ENCODE measurements at places on chromosomes 5 and 9.

DNA sequence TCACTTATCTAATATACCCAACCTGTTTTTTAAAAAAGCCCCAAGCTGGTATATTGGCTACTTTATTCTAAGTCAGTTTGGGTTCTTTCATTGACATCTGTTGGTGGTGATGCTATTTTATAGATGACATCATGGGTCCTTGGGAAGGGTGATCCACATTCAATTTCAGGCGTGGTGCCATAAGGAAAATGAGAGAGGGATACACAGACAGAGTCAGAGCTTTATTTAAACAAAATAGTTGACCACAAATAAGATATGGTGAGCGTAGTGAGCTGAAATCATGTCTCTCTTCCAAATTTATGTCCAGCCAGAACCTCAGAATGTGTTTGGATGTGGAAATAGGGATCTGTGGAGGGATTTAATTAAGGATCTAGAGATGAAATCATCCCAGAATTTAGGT lies 302.4 kb downstream of the MAT2B start:
- H3K27me3 ChIP-seq, result no peaks in the 10 kb centered on the region
- no peak for DNase-seq

- H3K36me3 ChIP-seq, result no peaks in the 10 kb centered on the region
- H3K27me3 ChIP-seq, result no peaks in the 10 kb centered on the region
- no peak overlapping the region for H3K4me3 ChIP-seq
- no peak for DNase-seq
- no peak overlapping the region for H3K27ac ChIP-seq
Measured at GRCh38 chr9:35168963-35169362, 7.2 kb downstream of the UNC13B start.

GRCh38 chr5:10424124-10424731 lies 17.5 kb upstream of the ROPN1L start:
- no peaks in the 10 kb centered on the region for H3K27me3 ChIP-seq
- DNase-seq, result peak; percentile 53
- no peak overlapping the region for H3K27ac ChIP-seq
- H3K4me3 ChIP-seq, result no peak overlapping the region

DNA sequence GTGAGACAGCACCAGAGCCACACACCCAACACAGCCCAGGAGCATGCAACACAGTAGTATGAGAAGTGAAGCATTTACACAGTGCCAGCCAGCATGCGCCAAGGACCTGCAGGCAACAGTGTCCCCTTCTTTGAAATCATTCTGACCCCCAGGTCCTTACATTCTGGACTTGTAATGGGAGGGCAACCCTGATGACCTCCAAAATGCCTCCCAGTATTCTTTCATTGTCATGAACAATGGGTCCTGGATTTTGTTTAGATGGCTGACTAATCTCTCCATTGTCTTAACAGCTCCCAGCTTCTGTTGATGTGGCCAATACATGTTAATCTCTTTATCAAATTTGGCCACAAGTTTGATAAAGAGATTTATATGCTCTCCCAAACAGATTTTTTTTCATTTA lies 417.1 kb downstream of the DMRTA1 start:
- DNase-seq, result no peak
- no peaks in the 10 kb centered on the region for H3K36me3 ChIP-seq
- no peaks in the 10 kb centered on the region for H3K27me3 ChIP-seq

- H3K27me3 ChIP-seq, result no peaks in the 10 kb centered on the region
- no peak for DNase-seq
- peaks cover 99% of the 10 kb centered on the region for H3K36me3 ChIP-seq
- no peak overlapping the region for H3K4me3 ChIP-seq
- H3K4me1 ChIP-seq, result no peaks in the 10 kb centered on the region
- no peak overlapping the region for H3K27ac ChIP-seq
Measured at GRCh38 chr5:151038801-151039238, 18.4 kb downstream of the GPX3 start.

GRCh38 chr5:163941079-163941478 lies 435.7 kb downstream of the MAT2B start:
- no peak for DNase-seq
- H3K4me3 ChIP-seq, result no peak overlapping the region
- H3K4me1 ChIP-seq, result peaks cover 16% of the 10 kb centered on the region
- H3K27me3 ChIP-seq, result no peaks in the 10 kb centered on the region

GRCh38 chr9:98568909-98569469 lies 139.7 kb downstream of the GABBR2 start:
- H3K4me1 ChIP-seq, result no peaks in the 10 kb centered on the region
- no peak overlapping the region for H3K27ac ChIP-seq
- no peak for DNase-seq
- H3K27me3 ChIP-seq, result no peaks in the 10 kb centered on the region

DNA sequence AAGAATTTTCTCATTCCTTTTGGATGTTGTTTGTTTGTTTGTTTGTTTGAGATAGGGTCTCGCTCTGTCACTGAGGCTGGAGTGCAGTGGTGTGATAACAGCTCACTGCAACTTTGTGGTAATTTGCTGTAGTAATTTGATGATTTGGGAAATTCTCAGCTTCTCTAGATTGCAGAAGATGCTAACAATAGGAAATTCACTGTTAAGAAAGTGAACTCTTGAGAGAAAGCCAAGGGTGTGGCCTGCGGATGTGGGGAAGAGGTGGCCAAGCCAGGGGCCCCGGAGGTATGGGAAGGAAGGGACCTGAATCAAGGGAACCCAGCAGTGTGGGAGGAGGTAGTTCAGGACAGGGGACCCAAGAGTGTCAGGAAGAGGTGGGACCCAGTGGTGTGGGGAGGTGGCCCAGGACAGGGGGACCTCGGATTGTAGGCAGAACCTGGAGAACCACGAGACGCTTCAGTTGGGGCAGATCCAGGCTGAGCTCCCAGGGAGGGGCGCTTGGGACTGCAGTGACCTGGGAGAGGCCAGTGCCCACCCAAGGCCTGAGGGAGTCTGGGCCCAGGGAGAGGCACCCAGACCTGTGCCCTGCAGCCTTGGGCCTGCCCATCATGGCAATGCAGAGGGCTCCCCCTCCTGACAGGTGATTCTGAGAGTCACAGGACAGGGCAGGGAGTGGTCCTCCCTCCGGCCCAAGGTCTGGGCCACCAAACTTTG lies 5.6 kb upstream of the LCN2 start:
- H3K4me1 ChIP-seq, result no peaks in the 10 kb centered on the region
- H3K36me3 ChIP-seq, result no peaks in the 10 kb centered on the region
- no peaks in the 10 kb centered on the region for H3K27me3 ChIP-seq
- no peak overlapping the region for H3K4me3 ChIP-seq
- H3K27ac ChIP-seq, result no peak overlapping the region

DNA sequence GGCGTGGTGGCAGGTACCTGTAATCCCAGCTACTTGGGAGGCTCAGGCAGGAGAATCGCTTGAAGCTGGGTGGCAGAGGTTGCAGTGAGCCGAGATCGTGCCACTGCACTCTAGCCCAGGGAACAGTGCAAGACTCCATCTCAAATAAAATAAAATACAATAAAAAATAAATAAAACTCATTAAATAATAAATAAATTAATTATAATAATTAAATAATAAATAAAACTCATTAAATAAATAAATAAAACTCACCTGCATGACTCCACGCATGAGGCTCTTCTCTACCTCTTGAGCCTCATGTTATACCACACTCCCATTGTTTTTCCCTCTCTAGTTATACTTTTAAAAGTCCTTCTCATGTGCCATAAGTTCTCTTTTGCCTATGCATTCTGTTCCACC lies 995.4 kb downstream of the MAT2B start:
- H3K4me3 ChIP-seq, result no peak overlapping the region
- H3K4me1 ChIP-seq, result no peaks in the 10 kb centered on the region
- no peak overlapping the region for H3K27ac ChIP-seq
- H3K27me3 ChIP-seq, result no peaks in the 10 kb centered on the region
- no peaks in the 10 kb centered on the region for H3K36me3 ChIP-seq
- DNase-seq, result no peak

GRCh38 chr5:31623249-31623648 lies 15.7 kb upstream of the PDZD2 start:
- H3K4me1 ChIP-seq, result no peaks in the 10 kb centered on the region
- no peak overlapping the region for H3K4me3 ChIP-seq
- H3K27ac ChIP-seq, result no peak overlapping the region
- H3K27me3 ChIP-seq, result no peaks in the 10 kb centered on the region

- peaks cover 3% of the 10 kb centered on the region for H3K4me1 ChIP-seq
- H3K4me3 ChIP-seq, result no peak overlapping the region
- no peak for DNase-seq
- peaks cover 2% of the 10 kb centered on the region for H3K27me3 ChIP-seq
Measured at GRCh38 chr9:136045595-136046553, 49.2 kb downstream of the NACC2 start.

- no peak overlapping the region for H3K27ac ChIP-seq
- no peak for DNase-seq
- H3K27me3 ChIP-seq, result no peaks in the 10 kb centered on the region
- H3K4me1 ChIP-seq, result no peaks in the 10 kb centered on the region
- peaks cover 3% of the 10 kb centered on the region for H3K36me3 ChIP-seq
- no peak overlapping the region for H3K4me3 ChIP-seq
Measured at GRCh38 chr9:125043148-125043547, 100.2 kb downstream of the SCAI start.

DNA sequence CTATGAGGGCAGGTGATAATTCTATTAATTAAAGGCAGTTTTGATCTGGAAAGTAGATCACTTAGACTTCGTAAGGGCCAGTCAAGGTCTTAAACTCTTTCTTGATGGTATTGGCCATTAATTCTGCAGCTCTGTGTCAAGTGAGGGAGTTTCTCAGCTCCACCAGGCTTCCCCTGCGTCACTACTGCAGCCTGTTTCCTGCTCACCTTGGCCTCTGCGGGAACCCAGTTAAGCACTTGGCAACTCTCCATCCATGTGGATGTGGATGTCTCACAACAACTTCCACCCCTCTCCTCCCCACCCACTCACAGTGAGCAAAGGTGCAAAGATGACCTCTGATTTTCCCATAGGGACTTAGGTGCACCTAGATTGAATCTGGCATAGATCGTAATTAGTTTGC lies 191.6 kb downstream of the PLK2 start:
- H3K27ac ChIP-seq, result no peak overlapping the region
- no peak overlapping the region for H3K4me3 ChIP-seq
- DNase-seq, result no peak
- H3K36me3 ChIP-seq, result no peaks in the 10 kb centered on the region
- no peaks in the 10 kb centered on the region for H3K4me1 ChIP-seq

DNA sequence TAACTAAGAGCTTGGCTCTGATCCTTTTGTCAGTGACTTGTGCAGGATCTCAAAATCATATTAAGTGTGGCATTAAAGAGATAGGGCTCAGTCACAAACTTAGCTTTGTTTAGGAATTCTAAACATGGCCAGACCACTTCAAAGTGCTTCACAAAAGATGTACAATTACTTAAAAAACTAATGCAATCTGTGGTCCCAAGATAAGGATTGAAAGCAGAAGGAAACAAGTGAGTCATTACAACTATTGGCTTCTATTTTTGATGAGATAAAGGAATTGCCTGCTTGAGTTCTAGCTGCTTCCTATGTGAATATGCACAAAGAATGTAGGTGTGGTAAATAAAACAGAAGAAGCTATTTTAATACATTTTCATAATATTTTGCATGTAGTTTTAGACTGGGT lies 44.9 kb upstream of the SLC12A2 start:
- H3K4me3 ChIP-seq, result no peak overlapping the region
- H3K27me3 ChIP-seq, result no peaks in the 10 kb centered on the region
- H3K36me3 ChIP-seq, result peaks cover 6% of the 10 kb centered on the region
- peaks cover 4% of the 10 kb centered on the region for H3K4me1 ChIP-seq

DNA sequence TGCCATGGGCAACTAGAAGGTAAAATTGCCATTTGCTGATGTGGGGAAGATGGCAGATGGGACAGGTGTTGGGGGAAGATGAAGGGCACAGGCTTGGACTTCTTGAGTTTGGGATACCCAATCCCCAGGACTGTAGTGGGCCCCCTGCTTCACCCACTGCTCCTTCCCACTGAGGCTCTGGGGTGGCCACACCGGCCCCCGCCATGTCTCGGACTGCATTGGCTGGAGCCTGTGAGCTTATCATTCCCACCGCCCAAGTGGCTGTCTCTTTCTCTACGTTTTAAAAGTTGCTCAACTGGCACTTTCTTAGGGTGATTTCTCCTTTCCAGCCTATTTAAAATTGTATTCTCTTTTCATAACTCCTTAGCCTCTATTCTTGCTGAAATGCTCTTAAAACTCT lies 730.0 kb upstream of the ADAMTS16 start:
- no peak overlapping the region for H3K4me3 ChIP-seq
- no peaks in the 10 kb centered on the region for H3K27me3 ChIP-seq
- no peaks in the 10 kb centered on the region for H3K36me3 ChIP-seq
- DNase-seq, result no peak

DNA sequence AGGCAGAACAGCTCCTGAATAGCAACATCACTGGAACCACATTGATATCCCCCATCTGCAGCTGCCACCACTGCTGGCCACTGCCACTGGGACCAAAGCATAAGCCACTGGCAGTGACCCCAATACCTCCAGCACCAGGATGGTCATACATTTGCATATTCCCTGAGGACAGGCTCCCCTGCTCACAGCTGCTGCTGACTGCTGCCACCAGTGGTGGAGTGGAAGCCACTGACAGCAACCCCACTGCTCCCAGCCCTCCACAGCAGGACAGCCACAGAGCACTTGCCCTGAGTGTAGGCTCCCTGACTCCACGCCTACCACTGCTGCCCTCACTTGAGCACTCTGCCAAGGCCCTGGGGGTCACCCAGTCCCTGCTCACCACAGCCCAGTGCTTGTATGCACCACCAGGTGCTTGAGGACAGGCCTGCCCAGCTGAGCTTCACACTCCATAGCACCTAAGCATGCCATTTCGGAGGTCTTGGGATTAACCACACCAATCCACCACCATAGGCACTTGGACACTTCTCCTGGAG lies 327.4 kb upstream of the RPS23 start:
- H3K4me3 ChIP-seq, result no peak overlapping the region
- no peak for DNase-seq
- no peak overlapping the region for H3K27ac ChIP-seq
- no peaks in the 10 kb centered on the region for H3K27me3 ChIP-seq

GRCh38 chr9:99352826-99353225 lies 130.7 kb downstream of the SEC61B start:
- H3K27ac ChIP-seq, result no peak overlapping the region
- H3K4me1 ChIP-seq, result no peaks in the 10 kb centered on the region
- DNase-seq, result no peak
- H3K4me3 ChIP-seq, result no peak overlapping the region

DNA sequence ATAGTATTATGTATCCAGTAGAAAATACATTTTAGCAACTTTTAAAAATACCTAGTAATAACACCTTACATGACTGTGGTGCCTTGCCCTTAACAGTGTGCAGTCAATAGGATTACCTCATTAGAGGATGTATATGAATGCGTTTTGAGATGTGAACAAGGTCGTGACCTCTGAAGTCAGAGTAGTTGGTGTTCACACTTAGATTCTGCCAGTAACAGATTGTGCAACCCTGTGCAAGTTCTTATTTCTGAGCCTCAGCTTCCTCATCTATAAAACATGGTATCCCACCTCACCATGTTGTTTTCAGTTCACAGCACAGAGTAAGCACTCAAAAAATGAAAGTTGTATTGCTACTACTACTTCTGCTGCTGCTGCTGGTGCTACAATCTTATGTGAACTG lies 347.3 kb downstream of the KDM4C start:
- no peaks in the 10 kb centered on the region for H3K27me3 ChIP-seq
- H3K27ac ChIP-seq, result no peak overlapping the region
- no peaks in the 10 kb centered on the region for H3K4me1 ChIP-seq
- H3K4me3 ChIP-seq, result no peak overlapping the region

GRCh38 chr5:156482818-156483217 lies 155.9 kb downstream of the SGCD start:
- H3K27ac ChIP-seq, result no peak overlapping the region
- H3K27me3 ChIP-seq, result no peaks in the 10 kb centered on the region
- no peaks in the 10 kb centered on the region for H3K4me1 ChIP-seq
- H3K4me3 ChIP-seq, result no peak overlapping the region
- H3K36me3 ChIP-seq, result no peaks in the 10 kb centered on the region
- DNase-seq, result no peak

Measured in B cell (primary cell).